ENCODE measurements at places on chromosomes 5 and 9.

DNA sequence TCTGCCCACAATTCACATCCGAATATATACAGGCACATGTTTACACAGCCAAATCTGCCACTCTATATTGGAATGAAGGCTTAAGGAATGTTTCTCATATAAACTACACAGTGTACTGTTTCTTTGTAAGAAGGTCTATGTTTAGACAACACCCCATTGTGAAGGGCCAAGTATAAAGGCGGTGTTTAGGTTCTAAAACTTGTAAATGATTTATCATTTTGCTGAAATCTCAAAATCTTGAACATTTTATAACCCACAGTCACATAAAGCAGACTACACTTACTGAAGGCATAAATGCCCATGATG lies 94.0 kb downstream of the ZNF608 start:
- DNase-seq = no peak

- no peak for DNase-seq
These were observed 3.8 kb downstream of the SPRY4 start for GRCh38 chr5:142320851-142321560.

DNA sequence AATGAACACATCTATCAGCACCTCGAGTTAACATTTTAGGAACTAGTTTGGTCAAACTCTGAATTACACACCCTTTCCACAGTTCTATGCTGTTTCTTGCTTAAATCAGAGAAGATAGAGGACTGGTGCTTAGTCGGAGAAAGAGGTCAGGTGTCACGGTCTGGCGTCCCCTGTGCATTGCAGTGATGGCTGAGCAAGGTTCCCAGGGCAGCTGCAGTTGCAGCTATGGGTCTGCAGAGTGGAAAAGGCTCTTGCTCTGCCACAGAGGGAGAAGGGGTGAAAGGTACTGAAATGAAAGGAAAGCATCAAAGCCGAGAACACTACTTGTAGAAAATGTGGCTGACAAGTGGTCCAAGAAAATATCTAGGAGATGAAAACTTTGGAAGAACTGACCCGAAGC lies 25.2 kb upstream of the SH3RF2 start:
- DNase-seq = no peak

DNA sequence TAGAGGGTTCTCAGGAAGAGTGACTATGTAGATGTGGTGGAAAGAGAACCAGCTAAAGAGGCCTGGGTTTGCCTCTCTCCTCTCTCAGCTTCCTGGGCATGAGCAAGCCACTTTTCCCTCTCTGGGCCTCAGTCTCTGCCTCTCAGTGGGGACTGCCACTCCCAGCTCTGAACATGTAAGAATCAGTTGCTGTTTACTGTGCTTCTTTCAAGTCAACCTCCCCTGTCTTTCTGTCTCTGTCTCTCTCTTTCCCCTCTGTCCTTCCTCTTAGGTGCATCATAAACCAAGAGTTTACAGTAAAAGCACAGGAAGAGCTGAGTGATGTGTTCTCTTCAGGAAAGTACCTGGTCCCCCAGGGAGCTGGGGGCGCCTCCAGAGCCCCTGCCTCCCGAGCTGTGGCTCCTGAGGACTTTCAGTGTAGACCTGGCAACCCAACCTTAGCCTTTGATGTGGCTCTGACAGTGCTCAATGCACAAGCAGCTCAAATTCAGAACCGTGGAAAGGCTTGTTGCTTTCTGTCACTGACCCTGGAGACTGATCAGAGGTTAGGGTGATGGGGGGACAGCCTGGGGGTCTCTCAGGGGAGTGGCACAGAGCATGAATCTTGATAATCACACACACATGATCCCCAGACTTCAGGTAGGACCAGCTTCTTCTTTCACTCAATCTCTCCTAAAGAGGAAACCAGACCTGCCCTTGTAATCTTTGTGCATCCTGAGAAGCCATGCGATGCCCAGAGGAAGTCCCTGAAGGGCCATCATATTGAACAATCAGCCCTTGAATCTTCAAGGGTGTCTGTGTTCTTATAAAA lies 59.4 kb upstream of the TNFSF8 start:
- peak; percentile 46 for DNase-seq

GRCh38 chr5:174773371-174773770 lies 49.0 kb downstream of the MSX2 start:
- no peak for DNase-seq

DNA sequence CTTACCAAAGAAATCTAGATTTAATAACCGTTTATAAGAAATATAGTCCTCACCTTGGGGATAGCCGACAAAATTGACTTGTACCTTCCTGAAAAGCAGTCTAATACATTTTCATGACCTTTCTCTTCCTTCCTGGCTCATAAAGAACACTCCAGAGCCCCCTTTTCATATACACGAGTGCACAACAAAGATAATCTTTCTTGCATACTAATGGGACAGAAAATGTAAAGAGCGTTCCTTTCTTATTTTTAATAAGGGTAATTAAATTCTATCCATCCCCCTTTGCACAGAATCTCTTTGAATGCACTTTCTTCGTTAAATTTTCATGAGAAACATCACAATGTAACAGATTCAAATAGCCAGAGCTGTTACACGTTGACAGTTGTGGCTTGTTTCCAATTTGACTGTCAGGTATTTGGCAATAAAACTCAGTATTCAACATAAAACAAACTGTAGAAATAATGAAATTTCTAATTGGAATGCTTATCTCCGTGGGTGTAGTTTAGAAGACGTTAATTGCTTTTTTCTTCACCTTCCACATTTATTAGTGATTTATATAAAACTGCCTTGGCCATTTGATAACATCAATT lies 732.3 kb upstream of the DMAC1 start:
- no peak for DNase-seq

All from CD4-positive, alpha-beta T cell treated with Interleukin-4 for 4 hours (primary cell).